Activated CD4-positive, alpha-beta T cell treated with anti-CD3 and anti-CD28 coated beads for 36 hours (primary cell): ENCODE measurements at places on chromosomes 1 and 21. TPM values are rescaled to one million over a fixed set of nuclear protein-coding genes. Genes with fewer than 3 reads are reported as not detected.

SH2D2A gene
- total RNA-seq = 189 TPM

RGS4 gene
- total RNA-seq = not detected

SOX13 gene
- total RNA-seq = 0.73 TPM

MAP3K21 gene
- 3.0 TPM for total RNA-seq

RSPH1 gene
- 0.34 TPM for total RNA-seq

NID1 gene
- total RNA-seq = 0.14 TPM

INAVA gene
- not detected for total RNA-seq

PEX10 gene
- total RNA-seq = 15.1 TPM

RGS8 gene
- not detected for total RNA-seq

KDF1 gene
- total RNA-seq = 0.30 TPM

GCSAML gene
- total RNA-seq = 0.09 TPM
